Uterus (tissue), 4 donors: ENCODE measurements at places on chromosomes 7 and 10.

DNA sequence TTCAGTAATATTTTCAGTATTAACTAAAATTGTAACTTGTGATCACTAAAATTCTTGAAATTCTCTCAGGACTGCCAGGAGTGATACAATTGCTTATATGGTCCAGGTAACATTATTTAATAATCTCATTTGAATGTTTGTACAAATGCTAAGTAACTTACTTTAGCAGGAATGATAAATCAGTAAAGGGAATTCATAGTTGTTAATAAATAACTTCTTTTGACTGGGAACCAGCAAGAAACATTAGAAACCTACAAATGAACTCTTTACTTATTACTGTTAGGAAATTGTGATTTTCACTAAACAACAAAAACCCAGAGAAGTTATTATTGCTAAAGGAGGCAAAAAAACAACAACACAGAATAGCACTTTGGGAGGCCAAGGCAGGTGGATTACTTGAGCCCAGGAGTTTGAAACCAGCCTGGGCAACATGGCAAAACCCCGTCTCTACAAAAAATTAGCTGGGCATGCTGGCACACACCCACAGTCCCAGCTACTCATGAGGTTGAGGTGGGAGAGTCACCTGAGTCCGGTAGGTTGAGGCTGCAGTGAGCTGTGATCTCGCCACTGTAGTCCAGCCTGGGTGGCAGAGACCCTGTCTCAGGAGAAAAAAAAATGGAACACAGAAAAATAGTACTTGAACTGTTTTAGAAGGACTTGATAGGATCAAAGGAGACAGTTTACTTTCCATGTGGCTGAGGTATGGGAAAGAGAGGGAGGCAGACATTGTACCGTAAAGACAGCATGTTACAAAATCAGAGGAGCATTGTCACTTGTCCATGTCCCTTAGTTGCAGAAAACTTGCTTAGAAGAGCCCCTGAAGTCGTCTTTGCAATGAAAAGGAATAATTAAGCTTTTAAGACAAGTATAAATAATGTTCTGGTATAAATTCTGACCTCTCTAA lies 53.1 kb downstream of the SHOC2 start:
- no peak for DNase-seq

GRCh38 chr10:22022257-22023032 lies 18.9 kb upstream of the DNAJC1 start:
- peak; percentile 25 for DNase-seq

DNA sequence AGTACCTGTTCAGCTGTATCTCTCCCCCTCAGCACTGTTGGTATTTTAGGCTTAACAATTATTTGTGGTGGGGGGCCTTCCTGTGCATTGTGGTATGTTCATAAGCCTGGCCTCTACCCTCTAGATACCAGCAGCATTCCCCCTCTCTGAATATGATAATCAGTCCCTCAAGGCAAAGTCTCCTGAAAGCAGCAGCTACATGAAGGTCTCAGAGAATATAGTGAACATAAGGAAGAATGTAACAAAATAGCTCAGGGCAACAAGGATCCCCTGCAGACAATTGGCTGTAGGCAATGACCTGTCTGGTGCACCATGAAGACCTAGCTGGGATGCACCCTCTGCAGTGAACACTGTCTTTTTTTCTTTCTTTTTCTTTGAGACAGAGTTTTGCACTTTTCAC lies 86.4 kb downstream of the CTBP2 start:
- no peak for DNase-seq

DNA sequence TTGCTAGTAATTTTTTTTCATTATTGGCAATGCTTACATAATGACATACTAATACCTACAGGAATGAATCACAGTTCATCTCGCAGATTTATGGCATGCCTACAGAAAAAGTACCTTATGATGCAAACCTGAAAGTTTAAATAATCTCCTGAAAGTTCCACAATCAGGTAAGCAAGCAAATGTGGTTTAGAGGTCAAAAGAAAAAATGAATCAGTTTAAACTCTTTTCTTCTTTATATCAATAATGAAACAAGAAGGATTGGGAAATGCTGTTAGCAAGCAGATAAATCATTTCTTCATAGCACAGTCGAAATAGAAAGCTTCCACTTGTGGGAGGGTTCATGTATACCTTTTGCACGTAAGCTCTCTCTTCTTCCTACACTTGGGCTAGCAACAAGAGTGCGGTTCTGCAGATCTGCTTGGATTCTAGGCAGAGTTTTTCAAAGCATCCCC lies 53.7 kb upstream of the MTPN start:
- no peak for DNase-seq

DNA sequence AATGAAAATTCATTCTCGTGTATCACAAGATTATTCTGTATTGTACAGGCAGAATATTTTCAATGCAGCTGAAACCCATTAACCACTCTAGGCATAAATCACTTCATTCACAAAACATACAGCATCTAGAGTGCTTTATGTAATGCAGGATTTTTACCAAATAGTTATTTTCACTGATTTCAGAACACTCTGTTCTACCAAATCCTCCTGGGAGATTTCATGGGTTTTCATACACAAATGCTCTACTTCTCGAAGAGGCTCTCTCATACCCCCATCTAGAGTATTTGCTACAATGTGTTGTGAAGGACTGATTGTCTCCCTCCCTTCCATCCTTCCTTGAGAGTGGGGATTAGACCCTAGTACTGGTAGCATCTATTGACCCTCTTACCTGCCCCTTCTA lies 209.2 kb upstream of the LRRN3 start:
- DNase-seq, result no peak

DNA sequence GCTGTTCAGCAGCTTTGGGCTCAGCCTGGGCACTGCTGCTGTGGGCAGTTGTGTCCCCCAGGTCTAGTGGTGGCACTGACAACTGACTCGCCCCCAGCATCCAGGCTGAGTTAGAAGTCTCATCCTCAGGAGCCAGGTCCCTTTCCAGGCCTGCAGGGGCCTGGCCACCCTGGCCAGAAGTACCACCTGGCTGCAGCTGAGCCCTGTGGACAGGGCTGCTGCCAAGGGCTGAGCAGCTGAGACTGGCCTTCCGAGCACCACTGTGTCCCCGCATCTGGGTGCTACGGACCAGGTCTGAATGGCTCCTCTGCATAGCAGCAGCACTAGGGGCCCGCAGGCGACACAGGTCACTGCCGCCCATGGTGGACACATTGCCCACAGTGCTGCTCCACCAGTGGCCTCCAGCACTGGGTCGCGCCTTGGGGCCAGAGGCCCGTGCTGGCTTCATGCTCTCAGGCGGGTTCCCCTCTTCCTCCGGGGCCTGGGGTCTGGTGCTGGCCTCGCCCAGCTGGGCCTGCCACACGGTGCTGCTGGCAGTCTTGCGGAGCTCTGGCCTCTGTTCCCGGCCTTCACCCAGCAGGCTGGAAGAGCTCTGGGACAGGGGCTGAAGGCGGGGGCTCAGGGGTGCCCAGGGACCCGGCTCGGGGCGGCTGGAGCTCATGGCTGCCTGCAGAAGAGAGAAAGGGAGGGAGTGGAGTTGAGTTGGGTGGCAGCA lies 6.2 kb downstream of the GPRIN2 start:
- DNase-seq, result no peak

DNA sequence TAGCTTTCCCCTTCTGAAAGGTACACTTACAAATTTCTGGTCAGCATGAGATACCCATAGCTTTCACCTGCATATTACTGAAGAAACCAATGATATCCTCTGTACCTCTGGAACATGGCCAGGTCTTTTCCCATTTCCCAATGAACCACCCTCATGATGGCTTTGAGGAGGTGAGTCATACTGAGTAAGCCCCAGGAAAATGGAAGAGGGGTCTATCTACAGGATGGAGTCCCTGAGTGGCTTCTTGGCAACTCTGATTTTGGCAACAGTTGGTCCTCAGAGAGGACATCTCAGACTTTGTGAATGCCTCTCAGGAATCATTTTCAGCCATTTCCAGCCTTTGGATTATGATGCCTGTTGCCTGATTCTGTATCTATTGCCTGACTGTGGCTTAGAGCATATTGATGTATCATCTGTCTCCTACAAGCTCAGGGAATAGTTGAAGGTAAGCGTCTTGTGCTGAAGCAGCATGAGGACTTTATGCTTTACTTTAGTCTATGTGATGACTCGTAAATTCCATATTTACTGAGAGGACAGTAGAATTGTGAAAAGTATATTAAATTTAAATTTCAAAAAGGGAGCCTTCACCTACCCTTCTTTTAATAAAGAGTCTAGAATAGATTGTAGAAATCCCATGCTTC lies 84.7 kb upstream of the DKK1 start:
- no peak for DNase-seq

GRCh38 chr10:89592539-89592938 lies 52.5 kb downstream of the PANK1 start:
- no peak for DNase-seq

GRCh38 chr7:139944248-139944647 lies 115.2 kb downstream of the TBXAS1 start:
- no peak for DNase-seq

DNA sequence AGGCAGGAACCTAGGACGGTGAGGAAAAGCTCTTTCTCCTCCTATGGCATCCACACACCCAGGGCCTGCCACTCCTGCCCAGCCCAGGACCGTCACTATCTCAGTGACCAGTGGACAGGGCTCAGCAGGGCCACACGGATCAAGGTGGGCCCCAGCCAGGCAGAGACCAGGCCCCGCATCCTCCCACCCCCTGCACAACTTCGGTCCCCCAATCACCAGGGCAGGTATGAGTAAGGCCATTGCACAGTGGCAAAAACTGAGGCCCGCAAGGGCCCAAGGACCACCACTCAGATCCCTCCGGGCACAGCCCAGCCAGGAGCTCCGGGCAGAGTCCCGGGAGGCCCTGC lies 30.3 kb downstream of the OAT start:
- no peak for DNase-seq

DNA sequence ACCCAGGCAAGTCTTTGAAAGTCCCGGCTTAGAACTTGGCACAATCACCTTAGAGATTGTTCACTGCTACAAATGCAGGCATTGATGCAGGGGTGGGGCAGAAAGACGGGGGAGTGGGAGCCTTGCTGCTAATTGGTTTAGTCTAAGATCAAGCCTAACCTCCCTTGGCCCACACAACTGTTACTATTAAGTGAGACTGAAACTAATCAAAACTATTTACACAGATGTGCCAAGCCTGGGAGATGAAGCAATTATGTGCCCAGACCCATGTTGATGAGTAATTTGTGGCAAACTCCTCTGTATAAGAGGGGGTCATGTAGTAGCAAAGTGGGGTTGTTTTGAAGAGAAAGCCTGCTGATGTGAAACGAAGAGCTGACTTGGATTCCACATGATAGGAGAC lies 178.2 kb upstream of the ITGB1 start:
- DNase-seq, result no peak

DNA sequence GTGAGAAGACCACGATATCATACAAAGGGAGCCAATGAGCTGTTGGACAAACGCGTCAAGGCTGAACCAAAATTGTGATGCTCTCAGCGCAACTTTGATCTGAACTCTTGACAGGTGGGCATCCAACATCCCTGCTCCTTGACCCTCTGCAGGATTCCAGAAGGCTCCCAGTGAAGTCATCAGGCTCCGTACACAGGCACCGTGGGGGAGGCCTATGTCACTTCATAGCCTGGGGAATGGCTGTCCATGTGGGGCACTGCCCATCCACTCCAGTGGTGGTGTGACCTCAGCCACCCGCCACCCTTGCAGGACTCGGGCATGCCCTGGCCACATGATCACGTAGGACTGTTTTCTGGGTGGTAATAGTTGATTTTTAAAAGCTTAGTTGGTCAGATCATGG lies 233.8 kb upstream of the GRB10 start:
- no peak for DNase-seq

DNA sequence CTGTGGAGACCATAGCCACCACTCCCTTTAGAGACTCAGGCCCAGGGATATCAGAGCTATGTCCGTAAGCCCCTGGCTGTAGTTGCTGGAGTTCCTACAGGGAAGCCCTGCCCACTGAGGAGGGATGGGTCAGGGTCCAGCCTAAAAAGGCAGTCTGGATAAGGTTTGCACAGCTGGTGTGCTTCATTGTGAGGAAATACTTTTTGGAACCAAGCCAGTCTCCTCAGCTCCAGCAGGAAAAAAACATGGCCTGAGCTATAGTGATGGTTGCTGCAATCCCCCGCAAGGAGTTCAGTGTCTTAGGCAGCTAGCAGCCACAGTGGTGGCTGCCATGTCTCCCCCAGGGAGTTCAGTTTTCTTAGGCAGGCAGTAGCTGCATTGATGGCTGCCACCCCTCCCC lies 52.6 kb upstream of the CYP2C8 start:
- DNase-seq, result no peak

DNA sequence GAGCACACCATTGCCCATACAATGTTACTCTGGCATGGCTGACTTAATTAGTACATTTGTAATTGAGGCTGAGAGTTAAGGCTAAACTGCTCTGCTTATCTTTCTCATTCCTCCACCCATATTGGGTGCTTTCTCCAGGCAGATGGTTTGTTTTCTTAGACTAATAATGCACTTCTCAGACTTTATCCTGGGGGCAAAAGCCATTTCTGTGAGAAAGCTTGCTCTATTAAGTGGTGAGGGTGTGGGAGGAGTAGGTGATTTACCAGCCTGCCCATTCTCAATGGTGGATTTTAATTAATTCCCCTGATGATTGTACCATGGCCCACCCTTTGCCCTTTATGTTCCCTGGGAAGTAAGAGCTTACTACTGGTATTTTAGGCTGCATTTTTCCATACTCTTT lies 174.8 kb downstream of the FOXP2 start:
- no peak for DNase-seq

DNA sequence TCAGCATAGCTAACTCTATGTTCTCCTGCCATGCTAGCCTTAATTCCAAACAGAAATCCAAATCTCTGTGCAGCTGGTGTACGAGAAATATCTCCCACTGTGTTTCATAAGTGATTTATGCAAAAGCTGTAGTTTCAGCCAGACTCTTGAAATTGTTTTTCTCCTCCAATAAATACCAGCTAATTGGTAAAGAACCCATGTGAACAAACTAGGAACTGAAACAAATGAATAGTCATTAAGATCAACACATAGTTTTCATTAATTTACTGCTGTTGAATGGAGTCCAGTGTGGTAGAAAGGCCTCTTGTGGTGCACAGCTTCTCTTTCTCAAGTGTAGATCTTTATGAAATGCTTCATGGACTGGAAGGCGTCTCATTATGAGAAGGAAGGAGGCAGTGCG lies 18.4 kb downstream of the PPP1R17 start:
- DNase-seq, result no peak

- DNase-seq, result no peak
Measured at GRCh38 chr10:75565286-75566251, 134.1 kb downstream of the LRMDA start.

- no peak for DNase-seq
Measured at GRCh38 chr10:3530783-3531645, 254.0 kb downstream of the KLF6 start.

DNA sequence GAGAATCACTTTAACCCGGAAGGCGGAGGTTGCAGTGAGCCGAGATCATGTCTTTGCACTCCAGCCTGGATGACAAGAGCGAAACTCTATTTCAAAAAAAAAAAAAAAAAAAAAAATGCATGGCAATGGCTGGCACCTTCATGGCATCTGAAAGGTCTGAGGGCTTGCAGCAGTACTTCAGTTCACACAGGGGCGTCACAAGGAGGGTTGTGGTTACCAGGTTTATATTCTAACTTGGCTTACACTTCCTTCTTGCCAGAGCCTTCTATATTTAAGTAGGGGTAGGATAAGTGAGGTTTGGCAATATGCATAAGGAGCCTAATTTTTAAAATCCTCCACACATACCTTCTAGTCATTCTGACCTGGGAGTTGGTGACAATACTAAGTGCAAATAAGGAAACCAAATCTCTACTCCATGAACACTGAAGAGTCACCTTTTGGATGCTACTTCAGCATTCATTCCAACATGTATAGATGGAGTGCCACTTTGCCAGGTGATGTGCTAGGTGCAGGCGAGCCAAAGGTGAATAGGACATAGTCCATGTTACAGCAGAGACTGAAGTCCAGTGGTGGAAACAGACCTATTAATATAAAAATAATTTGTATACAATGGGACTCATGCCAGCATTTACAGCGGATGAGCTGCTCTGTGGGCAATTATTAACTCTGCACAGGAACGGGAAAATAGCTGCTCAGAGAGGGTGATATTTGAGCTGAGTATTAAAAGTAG lies 57.8 kb upstream of the PDCD4 start:
- no peak for DNase-seq
